ENCODE measurements at places on chromosomes 12 and 14.

GRCh38 chr14:106551265-106551664 lies 1024.9 kb downstream of the TMEM121 start:
- DNase-seq = no peak

DNA sequence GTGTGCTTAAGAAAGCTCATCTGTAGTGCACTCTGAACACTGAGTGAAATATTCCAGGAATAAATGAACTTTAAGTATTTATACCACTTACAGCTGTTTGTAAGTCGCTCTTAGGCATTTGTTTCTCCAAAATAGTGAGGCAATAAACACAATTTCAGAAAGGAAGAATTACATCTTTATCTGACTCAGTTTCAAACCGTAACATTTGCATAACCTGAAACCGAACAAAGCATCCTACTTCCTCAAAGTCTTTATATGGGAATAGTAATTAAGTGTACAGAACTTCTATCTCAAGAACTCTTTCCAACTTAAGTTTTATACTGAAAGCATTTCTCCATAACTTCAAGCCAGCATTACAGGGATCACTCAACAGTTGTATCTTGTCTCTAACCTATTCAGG lies 58.4 kb downstream of the SOX5 start:
- no peak for DNase-seq

DNA sequence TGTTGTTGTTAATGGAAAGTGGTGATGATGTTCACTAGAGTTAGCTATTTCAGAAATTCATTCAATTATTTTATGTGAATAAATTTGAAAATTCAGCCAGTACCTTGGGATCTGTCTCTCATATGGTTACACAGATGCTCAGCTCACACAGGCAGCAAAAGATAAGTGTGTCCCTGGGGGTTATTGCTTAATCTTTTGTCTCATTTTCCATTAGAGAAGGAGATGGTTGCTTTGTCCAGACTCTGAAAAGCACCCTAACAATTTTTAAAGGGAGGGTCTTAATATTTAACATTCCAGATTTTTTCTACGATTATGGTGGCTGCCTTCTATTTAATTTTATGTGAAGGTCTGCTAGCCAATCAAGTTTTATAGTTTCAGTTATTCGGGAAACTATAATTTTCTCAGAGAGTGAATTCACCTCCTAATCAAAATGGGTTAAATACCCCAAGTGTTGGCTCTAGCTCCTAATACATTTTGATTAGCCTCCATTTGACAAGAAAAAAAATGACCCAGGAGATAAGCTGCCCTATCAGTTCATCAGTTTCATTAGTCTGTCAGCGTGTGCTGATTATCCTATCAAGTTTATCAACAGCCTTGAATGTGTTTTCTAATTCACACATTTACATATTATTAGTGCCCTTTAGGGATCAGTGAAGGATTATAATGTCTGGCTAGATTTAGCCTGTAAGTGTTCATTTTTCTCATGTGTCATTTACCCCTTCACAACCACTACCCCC lies 282.1 kb downstream of the TMTC2 start:
- DNase-seq = no peak

DNA sequence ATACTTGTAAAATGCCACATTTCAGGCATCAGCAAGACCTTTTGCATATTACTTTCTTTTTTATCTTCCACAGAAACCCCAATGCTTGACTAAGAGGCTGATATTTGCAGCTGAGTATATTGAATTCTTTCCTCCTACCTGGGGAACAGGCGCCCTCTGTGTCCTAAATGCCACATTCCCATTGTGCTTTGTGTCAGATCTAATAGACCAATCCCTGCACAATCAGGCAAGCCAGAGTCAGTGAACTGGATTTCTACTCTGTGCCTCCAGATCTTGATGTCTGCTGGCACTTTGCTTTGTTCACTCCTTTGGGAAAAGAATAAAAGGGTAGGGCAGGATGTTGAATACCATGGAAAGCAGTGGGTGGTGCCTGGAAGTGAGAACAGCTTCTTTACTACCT lies 22.4 kb upstream of the TAS2R42 start:
- DNase-seq = no peak

DNA sequence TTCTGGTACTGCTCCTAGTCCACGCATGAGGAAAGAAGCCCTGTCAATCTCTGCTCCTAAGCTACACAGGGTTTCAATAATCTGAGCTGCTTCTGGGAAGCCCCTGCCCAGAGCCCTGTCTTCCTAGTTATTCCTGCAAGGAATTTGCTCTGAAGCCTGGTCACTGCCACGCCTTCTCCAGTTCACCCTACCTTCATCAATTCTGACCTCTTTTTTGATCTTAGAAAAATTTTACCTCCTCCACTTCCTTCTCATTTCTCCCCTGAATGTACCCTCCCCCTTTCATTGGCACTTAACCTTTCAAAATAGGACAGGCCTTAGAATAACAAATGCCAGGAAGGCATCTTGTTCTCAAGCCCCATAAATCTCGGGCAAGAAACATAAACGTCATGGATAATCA lies 14.9 kb upstream of the LRRK2 start:
- no peak for DNase-seq

- no peak for DNase-seq
Measured at GRCh38 chr14:85852906-85853305, 323.0 kb downstream of the FLRT2 start.

GRCh38 chr14:82060219-82060618 lies 526.6 kb upstream of the SEL1L start:
- no peak for DNase-seq

GRCh38 chr14:54420478-54421142 lies 20.6 kb downstream of the CNIH1 start:
- no peak for DNase-seq

DNA sequence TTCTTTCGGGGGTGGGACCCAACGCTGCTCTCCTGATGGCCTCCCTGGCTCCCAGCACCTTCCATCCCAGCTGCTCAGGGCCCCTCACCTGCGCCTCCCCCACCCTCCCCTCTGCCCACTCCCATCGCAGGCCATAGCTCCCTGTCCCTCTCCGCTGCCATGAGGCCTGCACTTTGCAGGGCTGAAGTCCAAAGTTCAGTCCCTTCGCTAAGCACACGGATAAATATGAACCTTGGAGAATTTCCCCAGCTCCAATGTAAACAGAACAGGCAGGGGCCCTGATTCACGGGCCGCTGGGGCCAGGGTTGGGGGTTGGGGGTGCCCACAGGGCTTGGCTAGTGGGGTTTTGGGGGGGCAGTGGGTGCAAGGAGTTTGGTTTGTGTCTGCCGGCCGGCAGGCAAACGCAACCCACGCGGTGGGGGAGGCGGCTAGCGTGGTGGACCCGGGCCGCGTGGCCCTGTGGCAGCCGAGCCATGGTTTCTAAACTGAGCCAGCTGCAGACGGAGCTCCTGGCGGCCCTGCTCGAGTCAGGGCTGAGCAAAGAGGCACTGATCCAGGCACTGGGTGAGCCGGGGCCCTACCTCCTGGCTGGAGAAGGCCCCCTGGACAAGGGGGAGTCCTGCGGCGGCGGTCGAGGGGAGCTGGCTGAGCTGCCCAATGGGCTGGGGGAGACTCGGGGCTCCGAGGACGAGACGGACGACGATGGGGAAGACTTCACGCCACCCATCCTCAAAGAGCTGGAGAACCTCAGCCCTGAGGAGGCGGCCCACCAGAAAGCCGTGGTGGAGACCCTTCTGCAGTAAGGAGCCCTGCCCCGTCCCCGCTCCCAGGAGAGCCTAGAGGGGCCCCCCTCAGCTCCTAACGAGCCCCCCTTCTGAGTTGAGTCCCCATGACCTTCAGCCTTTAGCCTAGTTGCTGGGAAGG lies at the start of gene HNF1A:
Gene HNF1A, plus strand, starts transcription at position 248 of the 924 bp plus-strand sequence. Its CDS starts 226 bp downstream, at position 474.
- DNase-seq = no peak

DNA sequence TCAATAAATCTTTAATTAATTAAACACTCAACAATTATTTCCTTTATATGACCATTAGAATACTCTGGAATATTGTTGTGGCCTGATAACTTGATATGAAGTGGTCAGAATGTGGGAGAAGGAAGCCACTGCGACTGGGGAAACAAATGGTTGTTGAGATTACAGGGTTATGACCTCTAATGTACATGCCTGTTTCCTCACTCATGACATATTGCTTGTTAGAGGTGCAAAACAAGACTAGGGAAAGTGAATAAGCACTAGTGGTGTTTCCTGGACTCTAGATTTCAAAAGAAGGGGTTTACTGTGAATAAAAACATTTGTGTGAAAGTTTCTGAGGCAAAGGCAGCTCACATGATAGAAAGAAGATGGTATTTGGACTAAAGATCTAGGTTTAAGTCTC lies 53.3 kb downstream of the STAB2 start:
- no peak for DNase-seq

GRCh38 chr12:52383331-52383730 lies 2.1 kb downstream of the KRT84 start:
- no peak for DNase-seq

- DNase-seq = no peak
Measured at GRCh38 chr14:65193916-65194590, 91.7 kb upstream of the MAX start.

DNA sequence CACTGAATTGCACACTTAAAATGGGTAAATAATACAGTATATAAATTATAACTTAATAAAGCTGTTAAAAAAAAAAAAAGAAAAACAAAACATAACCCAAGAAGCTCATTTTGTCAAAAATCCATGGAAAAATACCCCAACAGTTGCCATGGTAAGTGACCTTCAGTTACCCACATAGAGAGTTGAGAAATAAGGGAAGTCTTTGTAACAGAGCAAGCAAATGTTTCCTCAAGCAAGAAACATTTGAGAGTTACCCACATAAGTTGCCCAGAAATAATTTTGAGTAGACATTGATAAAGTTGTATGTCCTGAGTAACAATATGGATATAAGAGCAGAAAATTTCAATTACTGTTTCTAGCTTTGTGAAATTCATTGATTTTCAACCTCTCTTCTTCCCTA lies 227.4 kb downstream of the CCDC59 start:
- DNase-seq = no peak

DNA sequence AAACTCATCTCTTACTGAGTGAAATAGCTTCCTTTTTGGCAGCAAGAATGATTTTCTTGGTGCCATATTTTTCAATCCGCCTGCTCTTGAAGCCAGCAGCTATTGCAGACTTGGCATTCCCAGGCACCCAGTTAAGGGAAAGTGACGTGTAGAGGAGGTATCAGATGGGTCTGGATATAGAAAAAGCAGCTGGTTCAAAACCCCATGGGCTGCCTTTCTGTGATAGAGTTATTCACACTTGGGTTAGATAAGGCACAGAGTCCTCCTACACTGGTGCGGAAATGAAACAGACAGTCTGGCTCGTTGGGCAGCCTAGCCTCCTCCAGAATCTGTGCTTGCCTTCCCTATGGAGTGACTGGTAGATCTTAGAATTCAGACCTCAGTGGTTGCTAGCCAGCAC lies 62.2 kb downstream of the PTPN11 start:
- DNase-seq = no peak

DNA sequence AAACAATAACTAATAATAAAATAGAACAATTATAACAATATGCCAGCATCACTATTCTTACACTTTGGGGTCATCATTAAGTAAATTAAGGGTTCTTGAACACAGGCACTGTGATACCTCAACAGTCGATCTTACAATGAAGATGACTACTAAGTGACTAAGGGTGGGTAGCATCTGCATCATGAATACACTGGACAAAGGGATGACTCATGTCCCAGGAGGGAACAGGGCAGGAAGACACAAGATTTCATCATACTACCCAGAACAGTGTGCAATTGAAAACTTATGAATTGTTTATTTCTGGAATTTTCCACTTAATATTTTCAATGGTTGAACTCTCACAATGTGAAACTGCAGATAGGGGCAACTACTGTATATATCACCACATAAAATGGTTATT lies 19.7 kb downstream of the TSPAN19 start:
- DNase-seq = no peak

- no peak for DNase-seq
Measured at GRCh38 chr14:35384455-35385041, 20.0 kb downstream of the NFKBIA start.

GRCh38 chr12:81757731-81758365 lies 1.3 kb downstream of the PPFIA2 start:
- no peak for DNase-seq

DNA sequence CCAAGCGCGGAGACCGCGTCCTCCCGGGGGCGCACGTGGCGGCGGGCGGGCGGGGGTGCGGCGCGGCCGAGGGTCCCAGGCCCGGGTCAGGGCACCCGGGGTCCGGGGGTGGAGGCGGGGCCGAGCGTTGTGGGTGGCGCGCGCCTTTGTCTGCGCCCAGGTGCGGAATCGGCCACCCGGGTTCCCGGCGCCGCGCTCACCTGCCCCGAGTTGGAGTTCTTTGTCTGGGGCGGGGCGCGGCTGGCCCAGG lies 50.1 kb downstream of the LRCOL1 start:
- no peak for DNase-seq

GRCh38 chr12:98916106-98916505 lies 271.0 kb downstream of the APAF1 start:
- DNase-seq = no peak

GRCh38 chr12:105522166-105522825 lies 191.8 kb downstream of the C12orf75 start:
- DNase-seq = no peak

GRCh38 chr12:26845057-26845666 lies 12.2 kb upstream of the ITPR2 start:
- DNase-seq = no peak

DNA sequence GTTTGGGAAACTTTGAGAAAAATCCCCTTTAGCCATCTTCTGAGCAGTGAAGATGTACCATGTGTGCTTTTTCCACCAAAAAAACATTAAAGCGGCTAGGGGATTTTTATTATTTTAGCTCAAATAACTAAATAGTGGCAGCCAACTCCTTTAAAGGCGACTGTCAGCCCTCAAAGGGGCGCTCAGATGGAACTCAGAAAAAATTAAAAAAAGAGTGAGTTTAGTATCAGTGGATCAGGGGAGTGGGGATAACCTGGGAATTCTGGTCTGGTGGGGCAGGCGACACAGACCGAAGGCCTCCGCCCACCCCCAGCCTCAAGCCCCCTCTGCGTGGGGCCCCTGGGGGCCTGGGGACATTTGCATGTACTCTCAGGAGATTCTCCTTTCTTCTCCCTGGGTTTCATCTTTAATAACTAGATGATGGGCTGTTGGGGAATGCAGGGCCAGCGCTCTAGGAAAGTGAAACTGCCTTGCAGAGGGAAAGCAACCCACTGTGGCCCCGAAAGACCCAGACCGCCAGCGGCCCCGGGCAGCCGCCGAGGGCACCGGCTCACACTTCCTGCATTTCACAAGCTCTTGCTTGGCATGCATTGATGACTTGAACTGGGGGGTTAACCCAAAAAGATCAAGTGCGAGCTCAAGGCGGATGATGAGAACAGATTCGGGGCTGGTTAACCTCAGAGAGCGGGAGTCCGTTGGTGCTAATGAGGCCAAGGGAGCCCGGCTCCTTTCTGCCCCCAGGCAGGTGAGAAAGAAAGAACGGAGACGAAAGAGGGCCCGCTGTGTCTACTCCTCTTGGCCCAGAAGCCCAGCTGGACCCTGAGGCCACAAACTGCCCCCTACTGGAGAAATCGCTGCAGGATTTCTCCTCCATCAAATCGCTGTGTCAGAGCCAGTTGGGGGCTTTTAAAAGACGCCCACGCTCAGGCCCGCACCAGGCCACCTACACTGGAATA lies 7.3 kb upstream of the BATF start:
- DNase-seq = no peak

DNA sequence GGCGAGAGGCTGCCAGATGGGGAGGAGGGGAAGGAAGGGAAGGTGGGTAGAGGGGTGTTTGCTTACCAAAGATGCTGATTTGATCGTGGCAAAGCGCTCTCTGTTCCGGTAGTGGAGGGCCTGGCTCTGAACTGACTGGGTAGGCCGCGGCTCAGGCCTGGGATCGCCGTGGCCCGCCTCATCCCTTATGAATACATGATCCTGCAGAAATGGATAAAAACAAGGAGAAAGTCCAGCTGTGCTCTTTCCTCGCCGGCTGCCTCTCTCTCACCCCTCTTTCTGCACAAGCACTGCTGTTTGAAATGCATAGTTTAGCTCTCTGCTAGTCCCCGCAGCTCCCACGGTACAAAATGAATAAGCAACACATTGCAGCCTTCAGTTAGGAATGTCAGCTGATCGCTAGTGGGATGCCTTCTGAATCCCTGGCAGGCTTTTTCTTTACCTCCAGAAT lies 53.8 kb downstream of the PEBP1 start:
- DNase-seq = no peak
